GM10248 (cell line): ENCODE measurements at places on chromosomes 3 and 15.
A peak's percentile ranks its signal among the peaks of the same experiment; 100 is the strongest.

- no peak for DNase-seq
These were observed 12.2 kb downstream of the FGF12 start for GRCh38 chr3:192715126-192715525.

- DNase-seq: peak; percentile 3
These were observed 159.6 kb downstream of the GBE1 start for GRCh38 chr3:81601707-81602305.

GRCh38 chr3:99848433-99848832 is 30.8 kb downstream of the CMSS1 start:
- DNase-seq: no peak

DNA sequence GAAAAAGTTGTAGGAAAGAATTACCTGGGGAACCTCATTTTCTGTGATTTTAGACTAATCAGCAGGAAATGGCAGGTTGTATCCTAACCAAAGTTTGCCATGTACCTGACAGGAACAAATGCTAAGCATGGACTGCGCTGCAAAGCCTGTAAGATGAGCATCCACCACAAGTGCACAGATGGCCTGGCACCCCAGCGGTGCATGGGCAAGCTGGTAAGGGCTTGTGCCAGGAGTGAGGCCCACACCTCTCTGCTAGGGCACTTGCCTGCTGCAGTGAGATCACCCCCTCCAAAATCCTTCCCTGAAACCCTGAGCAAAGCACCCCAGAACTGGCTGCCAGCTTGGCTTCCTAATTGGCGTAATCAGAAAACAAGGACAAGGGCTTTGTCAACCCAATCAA is 102.6 kb downstream of the STAC start:
- no peak for DNase-seq

DNA sequence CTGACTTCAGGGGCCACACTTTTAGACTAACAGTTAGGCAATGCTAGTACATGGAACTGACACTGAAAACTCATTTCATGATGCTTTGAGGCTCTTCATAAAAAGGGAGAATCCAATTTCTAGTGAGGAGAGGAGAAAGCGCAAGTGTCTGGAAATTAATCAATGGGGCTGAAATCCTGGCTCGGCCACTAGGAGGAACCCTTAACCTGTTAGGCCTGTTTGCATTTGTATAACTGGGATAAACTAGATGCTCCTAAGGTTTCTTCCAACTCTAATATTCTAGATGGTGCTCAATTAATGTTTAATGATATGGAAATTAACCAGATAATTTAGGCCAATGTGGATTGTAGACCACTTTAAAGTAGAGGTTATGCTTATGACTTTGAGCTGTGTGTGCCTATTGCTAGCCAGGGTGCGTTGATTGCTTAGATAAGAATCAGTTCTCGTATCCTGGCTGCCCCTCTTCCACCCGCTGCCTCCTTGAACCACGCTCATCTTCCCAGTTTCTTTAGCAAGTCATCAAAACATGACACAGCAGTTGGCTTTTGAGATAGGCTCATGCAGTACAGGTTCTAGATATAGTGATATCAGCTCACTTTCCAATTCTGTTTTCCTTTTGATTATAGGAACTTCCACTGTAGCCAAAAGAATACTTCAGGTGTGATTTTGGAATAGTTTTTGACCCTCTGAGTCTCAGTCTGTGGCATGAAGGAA is 16.8 kb upstream of the CRBN start:
- no peak for DNase-seq

DNA sequence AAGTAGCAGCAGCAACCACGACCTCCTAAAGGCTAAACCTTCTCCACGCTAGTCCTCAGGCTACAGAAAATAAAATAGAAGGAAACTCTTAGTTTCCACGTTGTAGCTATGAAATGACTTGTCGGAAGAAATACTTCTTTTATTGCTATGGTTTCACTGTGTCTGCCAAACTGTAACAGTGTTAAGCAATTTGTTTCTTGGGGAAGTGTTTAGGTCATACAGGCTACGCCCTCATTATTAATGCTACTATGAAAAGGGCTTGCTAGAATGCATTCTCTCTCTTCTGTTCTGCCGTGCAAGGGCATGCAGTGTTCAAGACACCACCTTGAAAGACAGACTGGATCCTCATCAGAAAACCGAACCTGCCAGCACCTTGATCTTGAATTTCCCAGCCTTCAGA is 462.7 kb downstream of the PLOD2 start:
- no peak for DNase-seq

DNA sequence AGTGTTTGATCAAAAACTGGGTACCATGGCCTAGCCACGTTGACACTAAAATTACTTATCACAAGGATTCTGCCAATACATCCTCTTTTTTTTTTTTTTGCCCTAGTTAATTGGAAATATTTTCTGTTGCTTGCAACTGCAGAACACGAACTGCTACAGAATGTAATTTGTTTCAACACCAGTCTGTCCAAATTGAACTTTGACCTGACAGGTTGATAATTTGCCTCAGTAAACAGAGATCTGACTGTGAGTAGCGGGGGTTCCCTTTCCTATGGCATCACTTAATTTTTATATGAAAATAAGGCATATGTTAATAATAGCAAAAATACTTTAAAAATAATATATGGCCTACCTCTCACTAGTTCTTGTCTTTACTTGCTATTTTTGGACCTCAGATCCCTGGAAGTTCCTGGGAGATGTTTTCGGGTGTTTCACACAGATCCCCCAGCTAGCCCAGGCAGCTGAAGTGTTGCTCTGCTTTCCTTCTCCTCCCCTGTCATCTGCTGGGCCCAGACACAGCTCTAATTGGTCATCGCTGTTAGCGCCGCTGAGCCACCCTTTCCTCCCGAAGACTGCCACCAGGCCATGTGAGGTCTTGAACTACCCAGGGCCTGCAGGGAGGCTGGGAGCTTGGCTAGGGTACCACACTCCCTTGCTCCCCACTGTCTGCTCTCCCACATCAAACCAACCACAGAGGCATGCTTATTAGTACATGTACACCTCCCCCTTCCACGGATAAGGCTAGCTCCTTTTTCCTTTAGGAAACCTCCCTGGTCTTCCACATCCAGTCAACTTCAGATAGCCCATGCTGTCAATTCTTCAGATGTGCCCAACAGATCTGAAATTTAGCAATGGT is 89.8 kb upstream of the RNF7 start:
- DNase-seq: no peak

- no peak for DNase-seq
These were observed 182.3 kb upstream of the FAM3D start for GRCh38 chr3:58848826-58849225.

GRCh38 chr3:128079823-128080222 is 27.6 kb downstream of the SEC61A1 start:
- DNase-seq: no peak

DNA sequence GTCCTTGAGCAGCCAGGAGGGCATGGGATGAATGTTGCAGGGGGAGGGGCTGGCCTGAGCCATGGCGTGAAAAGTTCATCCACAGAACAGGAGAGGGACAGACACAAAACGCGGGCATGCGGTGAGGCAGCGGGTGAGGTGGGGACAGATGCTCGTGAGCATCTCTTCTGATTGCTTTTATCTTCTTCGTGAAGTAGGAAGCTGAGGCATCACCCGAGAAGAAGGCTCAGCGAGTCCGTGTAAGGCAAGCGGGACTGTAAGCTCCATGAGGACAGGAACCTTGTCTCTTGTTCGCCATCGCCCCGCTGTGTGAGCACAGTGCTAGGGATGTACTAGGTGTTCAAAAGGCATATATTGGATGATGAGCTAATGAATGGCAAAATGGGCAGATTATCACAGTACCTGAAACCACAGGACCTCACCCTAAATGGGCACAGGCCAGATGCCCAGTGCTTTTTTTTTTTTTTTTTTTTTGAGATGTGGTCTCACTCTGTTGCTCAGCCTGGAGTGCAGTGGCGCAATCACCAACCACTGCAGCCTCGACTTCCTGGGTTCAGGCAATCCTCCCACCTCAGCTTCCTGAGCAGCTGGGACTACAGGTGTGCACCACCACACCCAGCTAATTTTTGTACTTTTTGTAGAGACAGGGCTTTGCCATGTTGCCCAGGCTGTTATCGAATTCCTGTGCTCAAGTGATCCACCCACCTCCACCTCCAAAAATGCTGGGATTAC is 46.8 kb downstream of the CPN2 start:
- no peak for DNase-seq

DNA sequence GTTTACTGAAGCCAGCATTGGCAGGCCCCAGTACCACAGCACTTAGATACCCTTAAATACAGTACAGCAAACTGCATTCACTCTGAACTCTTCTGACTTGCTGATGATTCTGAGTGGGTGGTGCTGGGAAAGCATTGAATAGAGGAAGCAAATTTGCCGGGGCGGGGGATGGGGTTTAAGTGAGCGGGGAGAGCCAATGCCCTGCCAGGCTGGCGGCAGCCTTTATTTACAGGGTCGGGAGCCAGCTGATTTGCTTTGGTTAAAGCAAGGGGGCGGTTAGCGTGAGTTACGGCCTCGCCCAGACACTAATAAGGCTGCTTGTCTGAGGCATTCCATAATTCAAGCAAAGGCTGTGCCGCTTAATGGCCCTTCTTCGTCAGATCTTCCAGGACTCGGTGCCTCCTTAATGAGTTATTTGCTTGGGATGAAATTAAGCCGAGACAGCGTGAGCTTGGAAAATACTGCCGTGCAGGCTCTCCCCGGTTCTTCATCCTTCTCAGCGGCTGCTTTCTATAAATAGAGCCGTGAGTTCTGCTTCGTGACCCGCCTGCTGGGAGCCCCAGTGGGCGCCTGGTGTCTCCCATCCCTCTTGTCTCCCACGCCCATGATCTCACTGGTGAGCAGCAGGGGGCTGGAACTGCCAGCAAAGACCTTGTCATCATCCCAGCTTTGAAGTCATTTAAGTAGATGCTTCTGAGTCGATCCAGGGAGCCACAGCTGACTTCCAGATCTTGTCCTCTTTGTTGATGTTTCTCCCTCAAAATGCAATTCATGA is 25.8 kb downstream of the SPSB4 start:
- no peak for DNase-seq

- DNase-seq: no peak
These were observed 207.1 kb downstream of the TP63 start for GRCh38 chr3:189838291-189838690.

- peak; percentile 58 for DNase-seq
These were observed 103.8 kb upstream of the IL12A start for GRCh38 chr3:159884661-159885402.

DNA sequence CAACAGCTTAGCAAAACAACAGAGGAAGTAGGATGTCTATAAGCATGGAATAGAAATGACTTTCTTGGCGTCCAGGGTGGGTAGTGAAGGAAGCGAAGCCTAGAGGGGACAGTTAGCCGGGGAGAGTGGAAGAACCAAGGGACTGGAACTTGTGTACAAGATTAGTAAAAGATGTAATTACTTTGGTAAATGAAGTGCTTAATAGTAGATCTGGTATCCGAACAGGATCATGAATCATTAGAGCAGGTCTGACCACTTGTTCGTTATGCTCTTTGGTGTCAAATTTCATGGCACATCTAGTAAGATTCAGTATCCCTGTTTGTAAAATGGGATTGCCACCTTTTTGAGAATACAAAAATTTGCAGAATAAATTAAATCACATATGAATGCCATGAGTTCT is 112.5 kb upstream of the MLF1 start:
- no peak for DNase-seq

DNA sequence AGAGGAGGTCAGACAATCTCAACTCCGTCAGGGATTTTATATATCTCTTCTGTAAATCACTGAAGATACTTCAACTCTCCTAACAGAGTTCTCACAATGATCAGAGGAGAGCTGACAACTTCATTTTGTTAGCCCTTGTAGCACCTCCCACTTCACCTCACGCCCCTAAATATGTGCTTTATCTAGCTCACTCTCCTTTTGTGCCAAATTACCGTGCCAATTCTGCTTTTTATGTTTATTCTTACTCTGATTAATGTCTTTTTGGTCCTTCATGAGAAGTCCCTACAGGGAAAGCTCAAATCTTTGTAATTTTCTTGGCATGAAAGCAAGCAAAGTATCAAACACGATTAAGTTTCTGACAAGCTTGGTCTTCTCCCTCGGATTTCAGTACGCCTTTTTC is 636.1 kb upstream of the NAALADL2 start:
- no peak for DNase-seq

DNA sequence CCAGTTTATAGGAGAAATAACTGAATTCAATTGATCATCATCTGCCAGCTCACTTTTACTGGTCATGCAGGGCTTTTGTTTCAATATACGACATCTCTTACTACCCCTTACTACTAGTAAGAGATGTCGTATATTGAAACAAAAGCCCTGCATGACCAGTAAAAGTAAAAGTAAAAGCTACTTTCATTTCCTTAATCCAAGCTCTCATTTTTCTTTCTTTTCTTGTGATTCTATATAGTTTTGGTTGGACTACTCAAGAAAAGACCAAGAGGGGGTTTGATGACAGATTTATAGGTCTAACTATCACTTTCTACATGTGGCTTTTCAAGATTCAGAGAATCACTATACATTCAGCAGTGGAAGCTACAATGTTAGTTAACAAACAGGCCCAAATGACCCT is 1237.3 kb downstream of the ROBO2 start:
- no peak for DNase-seq

GRCh38 chr3:135325096-135325495 is 530.0 kb downstream of the EPHB1 start:
- no peak for DNase-seq

- no peak for DNase-seq
These were observed 69.1 kb downstream of the MAGEF1 start for GRCh38 chr3:184642631-184643285.

GRCh38 chr3:46360907-46361306 is 7.0 kb downstream of the CCR2 start:
- no peak for DNase-seq

DNA sequence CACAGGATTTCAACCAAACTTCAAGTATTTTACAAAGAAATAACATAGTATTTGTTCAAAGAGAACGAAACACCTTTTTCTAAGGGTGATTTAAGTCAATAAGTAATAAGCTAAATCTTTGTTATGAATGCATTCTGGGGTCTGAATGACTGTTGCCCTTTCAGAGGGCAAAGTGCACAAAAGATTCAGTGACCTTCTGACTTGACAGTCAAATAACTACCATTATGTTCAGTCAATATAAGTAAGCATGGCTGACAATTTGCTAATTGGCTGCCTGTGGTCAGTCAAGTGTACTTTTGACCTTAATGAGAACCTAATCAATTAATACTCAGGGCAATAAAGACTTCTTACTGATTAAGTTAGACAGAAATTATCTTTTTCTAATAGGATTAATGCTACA is 133.1 kb upstream of the NANOGP8 start:
- DNase-seq: no peak
